ENCODE measurements at places on chromosomes 3 and 15.

- DNase-seq = no peak
Measured at GRCh38 chr15:31500766-31501449, 174.3 kb downstream of the KLF13 start.

DNA sequence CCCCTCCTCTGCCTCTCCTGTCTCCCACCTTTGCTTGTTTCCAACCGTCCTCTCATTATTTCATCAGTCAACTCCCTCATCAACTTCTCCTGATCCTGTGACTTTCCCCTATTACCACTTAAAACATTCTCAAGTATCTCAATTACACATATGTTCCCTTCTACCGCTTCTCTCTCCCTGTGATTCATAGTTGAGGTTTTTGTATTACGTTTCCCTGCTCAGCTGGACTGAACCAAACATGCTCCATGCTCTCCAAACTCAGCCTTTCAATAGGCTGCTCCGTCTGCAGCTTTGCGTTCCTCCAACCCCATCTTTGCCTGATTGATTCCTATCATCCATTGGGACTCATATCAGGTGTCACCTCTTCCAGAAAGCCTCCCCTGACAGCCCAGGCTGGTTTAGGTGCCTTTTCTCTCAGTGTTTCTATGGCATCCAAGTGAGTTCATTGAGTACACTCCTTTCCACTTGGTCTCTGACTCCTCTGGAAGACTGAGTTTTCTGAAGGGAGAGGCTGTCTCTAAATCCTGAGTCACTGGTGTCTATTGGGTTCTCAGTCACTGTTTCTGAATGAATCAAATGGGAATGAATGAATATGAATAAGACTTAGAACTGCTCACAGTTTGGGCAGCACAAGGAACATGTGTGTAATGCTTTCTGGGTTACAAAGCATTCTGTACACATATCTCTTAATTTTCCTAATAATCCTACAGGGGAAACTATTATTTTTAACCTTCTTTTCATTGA is 56.4 kb downstream of the PLD1 start:
- no peak for DNase-seq

DNA sequence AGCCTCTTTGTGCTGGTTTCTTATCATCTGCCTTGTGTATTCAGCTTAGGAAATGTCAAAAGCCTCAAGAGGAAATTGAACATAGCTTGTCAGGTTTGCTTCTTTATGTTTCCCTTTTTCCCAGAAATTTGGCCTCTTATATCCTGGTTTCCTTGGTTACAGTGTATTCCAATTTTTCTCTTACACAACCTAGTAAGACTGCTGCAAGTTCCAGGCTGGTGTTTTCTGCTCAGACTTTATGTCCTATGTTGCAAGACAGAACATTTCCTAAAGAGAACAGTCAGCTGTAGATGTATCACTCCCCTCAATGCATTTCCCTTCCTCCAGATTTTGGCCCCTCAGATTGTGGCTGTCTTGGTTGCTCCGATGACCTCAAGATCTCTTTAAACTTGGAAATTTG is 102.5 kb downstream of the SH3GL3 start:
- no peak for DNase-seq

DNA sequence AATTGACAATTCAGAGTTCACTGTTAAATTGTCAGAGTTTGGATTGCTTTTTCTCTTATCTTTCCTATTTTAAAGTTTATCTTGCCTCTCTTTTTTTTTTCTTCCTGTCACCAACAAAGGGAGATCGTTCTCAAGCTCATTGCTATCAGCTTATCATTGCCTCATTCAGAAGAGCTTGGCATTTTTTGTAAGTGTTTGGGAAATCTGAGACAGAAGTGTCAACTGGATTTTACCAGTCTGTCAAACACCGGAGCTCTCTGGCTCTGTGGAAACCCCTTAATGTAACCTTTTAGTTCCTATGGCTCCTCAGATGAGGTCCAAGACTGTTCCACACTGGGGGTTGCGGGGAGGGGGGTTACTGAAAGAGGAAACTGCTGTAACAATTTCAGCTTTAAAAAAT is 10.6 kb upstream of the TFG start:
- DNase-seq = no peak

DNA sequence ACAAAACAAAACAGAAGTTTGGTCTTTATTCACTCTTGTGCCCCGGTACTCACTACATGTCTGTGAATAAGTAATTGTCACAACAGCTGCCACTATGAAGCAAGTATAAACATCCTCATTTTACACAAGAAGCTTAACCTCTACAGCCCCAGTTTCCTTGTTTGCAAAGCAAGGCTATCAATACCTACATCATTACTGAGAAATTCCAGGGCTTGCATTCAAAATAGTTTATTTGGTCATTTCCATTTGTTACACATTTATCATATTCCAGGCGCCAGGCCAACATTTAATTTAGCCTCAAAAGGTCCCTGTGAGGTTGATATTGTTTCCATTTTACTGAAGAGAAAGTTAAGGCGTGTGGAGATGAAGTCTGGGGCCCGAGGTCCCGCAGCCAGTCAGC is 161.4 kb upstream of the LRTM1 start:
- DNase-seq = no peak

GRCh38 chr3:12449889-12450682 is 34.2 kb upstream of the TSEN2 start:
- DNase-seq = no peak

- DNase-seq = no peak
Measured at GRCh38 chr15:31574766-31575165, 248.1 kb downstream of the KLF13 start.

DNA sequence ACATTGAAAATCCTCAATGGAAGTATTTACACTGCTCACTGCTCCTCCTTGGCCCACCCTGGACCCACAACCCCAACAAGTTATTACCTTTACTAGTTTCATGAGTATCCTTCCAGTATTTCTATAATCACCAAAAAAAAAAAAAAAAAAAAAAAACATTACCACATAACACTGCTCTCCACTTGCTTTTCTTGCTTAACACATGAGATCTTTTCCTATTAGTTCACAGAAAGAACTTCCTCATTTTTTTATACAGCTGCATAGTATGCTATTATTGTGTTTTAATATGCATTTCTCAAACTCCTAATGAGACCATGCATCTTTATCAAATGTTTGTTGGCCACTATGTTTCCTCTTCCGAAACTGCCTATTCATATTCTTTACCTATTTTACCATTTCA is 14.6 kb downstream of the GABPB1 start:
- DNase-seq = no peak

GRCh38 chr3:2599471-2599870 is 500.8 kb downstream of the CNTN4 start:
- no peak for DNase-seq

GRCh38 chr3:134030379-134031347 is 938 bp upstream of the SLCO2A1 start:
- DNase-seq = no peak

DNA sequence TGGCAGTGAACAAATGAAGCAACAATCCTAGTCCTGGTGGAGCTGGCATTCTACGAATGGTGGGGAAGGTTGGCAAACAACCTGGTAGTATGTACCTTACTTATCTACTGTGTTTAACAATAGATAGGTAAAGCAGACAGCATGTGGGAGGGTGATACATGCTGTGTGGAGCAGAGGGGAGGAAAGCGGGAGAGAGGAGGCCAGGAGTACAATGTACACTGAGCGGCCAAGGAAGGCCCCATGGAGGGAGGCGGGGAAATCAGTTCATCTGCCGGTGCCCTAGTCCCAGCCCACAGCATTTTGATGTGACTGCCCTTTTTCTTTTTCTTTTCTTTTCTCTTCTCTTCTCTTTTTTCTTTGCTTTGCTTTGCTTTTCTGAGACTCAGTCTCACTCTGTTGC is 5.3 kb upstream of the RHCG start:
- no peak for DNase-seq

GRCh38 chr3:143716731-143717130 is 131.5 kb downstream of the SLC9A9 start:
- no peak for DNase-seq

GRCh38 chr3:23183731-23184130 is 19.4 kb upstream of the UBE2E2 start:
- no peak for DNase-seq

GRCh38 chr3:48962939-48963338 is 27.1 kb upstream of the P4HTM start:
- no peak for DNase-seq

DNA sequence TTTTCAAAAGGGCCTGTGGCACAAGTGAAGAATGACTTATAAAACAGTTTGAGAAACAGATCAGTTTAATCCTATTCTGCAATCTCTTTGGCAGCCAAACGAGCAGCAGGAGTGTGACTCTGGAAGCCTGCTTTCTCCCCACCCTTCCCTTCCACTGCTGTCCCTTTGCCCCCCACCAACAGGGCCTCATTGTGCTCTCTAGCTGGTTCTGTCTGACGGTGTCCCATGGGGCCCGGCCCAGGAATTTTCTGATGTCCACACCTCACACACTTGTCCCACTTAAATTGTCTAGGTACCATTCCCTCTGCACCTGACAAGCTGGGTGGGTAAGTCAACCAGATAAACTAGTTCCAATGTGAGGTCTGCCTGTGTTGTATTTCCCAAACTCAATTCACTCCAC is 16.4 kb downstream of the SLCO2A1 start:
- DNase-seq = no peak

GRCh38 chr3:85297291-85297690 is 338.5 kb downstream of the CADM2 start:
- no peak for DNase-seq

DNA sequence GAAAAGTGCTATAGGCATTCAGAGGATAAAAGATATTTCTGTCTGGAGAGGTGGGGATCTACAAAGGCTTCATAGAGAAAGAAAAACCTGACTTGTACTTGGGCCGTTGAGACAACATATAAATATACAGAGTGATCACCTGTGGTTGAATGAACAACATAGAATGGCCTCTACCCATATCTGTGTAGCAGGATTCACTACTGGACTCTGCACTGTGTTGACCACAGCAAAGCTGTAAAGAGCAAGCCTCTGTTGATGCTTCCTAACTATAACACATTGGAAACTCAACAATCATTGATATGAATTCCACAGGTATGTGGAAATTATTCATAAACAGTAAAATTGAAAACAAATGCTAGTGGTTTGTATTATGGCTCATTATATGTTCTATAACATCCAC is 19.1 kb upstream of the LPP start:
- DNase-seq = no peak

- no peak for DNase-seq
Measured at GRCh38 chr3:118842147-118842863, 192.3 kb downstream of the IGSF11 start.

- no peak for DNase-seq
Measured at GRCh38 chr15:59218710-59219109, 12.1 kb downstream of the LDHAL6B start.

GRCh38 chr15:59657635-59658125 is 365 bp upstream of the GTF2A2 start:
- DNase-seq = no peak

- no peak for DNase-seq
Measured at GRCh38 chr3:81152156-81152555, 609.3 kb downstream of the GBE1 start.

- no peak for DNase-seq
Measured at GRCh38 chr3:56887402-56888025, 85.8 kb upstream of the ARHGEF3 start.

- no peak for DNase-seq
Measured at GRCh38 chr15:75186044-75186443, 15.6 kb upstream of the C15orf39 start.

GRCh38 chr15:92092289-92093105 is 239.0 kb downstream of the SLCO3A1 start:
- no peak for DNase-seq

GRCh38 chr15:34049112-34049511 is 10.1 kb upstream of the AVEN start:
- DNase-seq = no peak

DNA sequence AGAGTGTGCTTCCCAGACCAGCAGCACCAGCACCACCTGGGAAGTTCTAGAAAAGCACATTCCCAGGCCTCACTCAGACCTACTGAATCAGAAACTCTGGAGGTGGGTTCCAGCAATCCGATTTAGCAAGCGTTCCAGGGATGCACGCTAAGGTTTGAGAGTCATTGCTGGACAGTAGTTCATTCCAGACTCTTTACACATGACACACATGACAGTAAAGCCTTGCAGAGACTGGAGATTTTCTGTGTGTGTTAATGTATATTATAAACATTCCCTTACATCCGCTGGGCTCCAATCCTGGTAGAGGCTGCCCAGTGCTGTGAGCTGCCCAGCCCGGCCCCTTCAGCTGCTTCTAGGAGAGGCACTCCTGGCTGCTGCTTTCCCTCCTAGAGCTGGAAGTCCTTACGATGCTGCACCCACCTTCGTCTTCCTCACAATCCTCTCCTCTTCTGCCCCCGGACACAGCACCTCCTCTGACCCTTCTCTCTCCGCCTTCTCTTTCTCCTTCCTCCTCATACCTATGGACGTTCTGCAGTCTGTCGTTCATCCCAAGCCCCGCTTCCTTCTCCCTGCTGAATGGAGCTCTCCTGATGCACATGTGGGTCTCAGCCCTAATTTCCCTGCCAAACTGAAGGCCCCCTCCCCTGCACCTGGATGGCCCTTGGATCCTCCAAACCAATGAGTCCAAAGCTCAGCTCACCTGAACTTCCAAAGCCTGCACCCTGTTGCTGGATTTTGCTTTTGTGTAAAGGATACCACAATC is 44.4 kb downstream of the ITGA11 start:
- DNase-seq = no peak

DNA sequence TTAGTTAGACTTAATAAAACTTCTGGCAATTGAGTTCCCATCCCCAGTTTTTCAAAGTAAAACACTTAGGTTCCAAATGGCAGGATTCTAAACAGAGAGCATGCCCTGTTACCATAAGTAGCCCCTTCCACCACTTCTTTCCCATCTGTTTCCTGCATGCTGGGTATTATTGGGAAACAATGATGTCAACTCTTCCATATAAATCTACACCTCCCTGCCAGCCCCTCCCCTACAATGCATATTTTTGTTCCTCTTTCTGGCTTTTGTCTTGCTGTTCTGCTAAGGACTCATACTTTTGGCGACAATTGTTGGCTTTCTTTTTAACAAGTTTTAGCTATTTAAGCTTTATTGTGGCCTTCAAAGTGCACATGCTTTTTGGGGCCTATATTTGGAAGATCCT is 11.1 kb downstream of the ARHGAP31 start:
- no peak for DNase-seq

DNA sequence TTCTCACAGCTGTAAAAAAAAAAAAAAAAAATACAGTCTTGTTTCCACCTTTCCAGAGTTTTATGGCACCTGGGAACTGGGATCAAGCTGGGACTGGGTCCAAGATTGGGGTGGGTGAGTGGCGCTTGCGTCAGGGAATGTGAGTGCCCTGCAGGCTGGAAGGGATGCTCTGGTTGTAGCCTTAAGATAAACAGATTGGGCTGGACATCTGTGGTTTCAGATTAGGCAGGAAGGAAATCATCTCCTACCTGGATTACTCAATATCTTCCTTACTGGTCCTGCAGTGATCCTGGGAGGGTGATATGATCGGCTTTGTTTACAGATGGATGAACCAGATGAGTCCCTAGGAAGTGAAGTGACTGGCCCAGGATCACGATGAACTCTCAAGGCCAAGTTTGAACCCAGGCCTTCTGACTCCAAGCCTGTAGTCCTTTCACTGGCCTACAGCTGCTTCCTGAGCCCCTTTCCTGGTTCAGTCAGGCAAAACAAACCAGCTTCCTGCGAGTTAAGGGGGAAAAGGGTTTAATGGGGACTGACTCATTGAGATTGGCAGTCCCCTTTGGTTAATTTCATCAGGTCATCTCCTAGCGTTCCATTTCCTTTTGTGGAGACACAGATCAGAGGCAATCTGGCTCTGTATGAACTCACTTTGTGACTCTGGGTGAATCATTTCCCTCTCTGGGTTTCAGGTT is 179.8 kb downstream of the THSD4 start:
- no peak for DNase-seq
